H9 (cell line): ENCODE measurements at places on chromosomes 12 and 14. TPM values are rescaled to one million over a fixed set of nuclear protein-coding genes. Genes with fewer than 3 reads are reported as not detected.

The KRT6C gene
- not detected in 2 replicates for total RNA-seq

The AVPR1A gene
- 0.13 and 0.22 TPM in 2 replicates for total RNA-seq

The ITPK1 gene
- total RNA-seq = 89.5 and 92.7 TPM in 2 replicates

The PDE3A gene
- 3.0 TPM in 2 replicates for total RNA-seq

The LALBA gene
- total RNA-seq = not detected in 2 replicates

The GRIP1 gene
- 16.5 and 19.5 TPM in 2 replicates for total RNA-seq

The FAM222A gene
- 2.8 and 3.2 TPM in 2 replicates for total RNA-seq

The DHRS2 gene
- total RNA-seq = 0.66 and 0.77 TPM in 2 replicates

The GYS2 gene
- not detected in 2 replicates for total RNA-seq

The SMCO2 gene
- total RNA-seq = 0.20 TPM in 2 replicates

The TTC7B gene
- total RNA-seq = 30.3 and 33.7 TPM in 2 replicates
